NCI-H526 (cell line): ENCODE measurements at places on chromosomes 16 and 17.

GRCh38 chr17:72452286-72453173, 331.7 kb downstream of the SOX9 start:
- DNase-seq = no peak

DNA sequence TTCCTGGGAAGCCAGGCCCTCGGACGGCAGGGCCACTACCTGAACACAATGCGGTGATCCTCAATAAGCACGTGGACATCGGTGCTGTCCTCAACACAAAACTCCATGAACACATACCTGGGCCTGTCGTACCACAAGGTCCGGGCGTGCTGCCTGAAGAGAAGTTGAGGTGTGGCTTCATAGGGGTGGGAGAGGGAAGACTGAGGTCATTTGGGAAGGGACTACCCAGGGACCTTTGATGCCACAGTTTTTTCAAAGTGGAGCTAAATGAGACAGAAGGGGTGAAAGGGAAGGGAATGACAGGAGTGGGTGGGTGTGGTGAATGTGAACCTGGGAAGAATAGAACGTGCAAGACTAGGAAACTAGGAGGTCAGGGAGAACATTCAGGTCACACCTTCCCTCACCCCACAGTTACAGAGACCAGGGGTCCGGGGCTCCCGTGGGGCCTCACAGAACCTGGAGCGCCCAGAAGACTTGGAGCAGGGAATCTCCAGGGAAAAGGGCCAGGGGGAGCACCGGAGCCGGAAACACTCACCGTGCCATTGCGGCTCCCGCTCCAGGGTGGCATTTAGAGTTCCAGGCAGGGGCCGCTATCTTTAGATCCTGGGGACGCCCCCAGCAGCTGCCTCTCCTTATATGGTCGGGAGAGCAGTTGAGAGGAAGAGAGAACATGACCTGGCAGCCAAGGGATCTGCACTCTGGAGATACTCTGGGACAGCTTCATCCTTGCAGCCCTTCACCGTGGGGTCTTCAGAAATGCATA, at the start of gene PTGES3L:
Gene PTGES3L, minus strand, starts transcription at position 570 of the 763 bp plus-strand sequence. Its CDS starts 27 bp downstream, at position 543.
- DNase-seq = peak; percentile 66

GRCh38 chr17:3027786-3028532, 35.4 kb downstream of the OR1D5 start:
- DNase-seq = no peak

GRCh38 chr17:80831491-80831890, 160.2 kb upstream of the CHMP6 start:
- DNase-seq = no peak

DNA sequence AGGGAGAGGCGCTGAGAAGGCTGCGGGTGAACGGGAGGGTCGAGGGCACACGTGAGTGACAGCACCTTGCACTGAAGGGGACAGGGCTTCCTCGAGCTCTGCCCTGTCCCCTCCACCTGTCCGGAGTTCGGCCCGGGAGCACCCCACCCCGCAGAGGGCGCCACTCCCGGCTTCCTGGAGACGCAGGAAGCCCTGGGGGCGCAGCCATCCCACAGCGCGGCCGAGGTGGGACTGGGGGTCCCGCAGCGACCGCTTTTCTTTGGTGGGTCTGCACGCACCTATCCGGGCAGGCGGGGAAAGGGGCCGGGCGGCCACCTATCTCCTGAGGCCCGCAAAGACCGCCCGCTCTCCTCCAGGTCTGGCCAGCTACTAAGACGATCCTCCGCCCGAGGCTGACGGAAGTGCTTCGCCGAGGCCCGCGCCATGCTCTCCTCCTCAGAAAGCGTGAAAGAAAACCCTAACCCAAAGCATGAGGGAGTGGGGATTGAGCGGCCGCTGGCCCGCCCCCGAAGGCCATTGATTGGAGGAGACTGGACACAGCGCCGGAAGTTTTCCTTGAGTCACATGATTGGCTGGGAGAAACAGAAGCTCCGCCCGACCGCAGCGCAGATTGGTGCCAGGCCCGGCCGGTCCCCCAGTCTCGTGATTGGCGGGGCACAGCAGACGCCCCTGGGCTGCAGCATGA, 34.4 kb downstream of the DDX19A start:
- DNase-seq = peak; percentile 91

DNA sequence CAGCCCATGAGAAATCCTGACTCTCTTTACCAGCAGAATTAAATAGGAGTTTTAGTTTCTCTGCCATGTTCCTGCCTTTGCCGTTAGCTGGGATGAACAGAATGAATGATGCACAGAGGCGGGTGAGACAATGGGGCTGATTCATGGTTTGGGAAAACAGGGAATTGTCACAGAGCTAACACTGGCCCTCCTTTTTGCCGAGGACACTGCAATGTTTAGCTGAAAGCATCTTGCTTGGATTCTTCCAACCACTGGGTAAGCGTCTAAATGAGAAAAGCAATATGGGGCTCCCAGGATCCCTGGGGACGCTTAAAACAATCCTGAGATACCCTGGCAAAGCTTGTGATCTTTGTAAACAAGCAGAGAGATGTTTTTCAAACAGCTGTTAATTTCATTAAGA, 12.8 kb upstream of the PAFAH1B1 start:
- DNase-seq = no peak

- DNase-seq = no peak
Measured at GRCh38 chr17:11719203-11719602, 120.9 kb downstream of the DNAH9 start.

GRCh38 chr17:64679710-64680216, 17.7 kb upstream of the SMURF2 start:
- DNase-seq = no peak

DNA sequence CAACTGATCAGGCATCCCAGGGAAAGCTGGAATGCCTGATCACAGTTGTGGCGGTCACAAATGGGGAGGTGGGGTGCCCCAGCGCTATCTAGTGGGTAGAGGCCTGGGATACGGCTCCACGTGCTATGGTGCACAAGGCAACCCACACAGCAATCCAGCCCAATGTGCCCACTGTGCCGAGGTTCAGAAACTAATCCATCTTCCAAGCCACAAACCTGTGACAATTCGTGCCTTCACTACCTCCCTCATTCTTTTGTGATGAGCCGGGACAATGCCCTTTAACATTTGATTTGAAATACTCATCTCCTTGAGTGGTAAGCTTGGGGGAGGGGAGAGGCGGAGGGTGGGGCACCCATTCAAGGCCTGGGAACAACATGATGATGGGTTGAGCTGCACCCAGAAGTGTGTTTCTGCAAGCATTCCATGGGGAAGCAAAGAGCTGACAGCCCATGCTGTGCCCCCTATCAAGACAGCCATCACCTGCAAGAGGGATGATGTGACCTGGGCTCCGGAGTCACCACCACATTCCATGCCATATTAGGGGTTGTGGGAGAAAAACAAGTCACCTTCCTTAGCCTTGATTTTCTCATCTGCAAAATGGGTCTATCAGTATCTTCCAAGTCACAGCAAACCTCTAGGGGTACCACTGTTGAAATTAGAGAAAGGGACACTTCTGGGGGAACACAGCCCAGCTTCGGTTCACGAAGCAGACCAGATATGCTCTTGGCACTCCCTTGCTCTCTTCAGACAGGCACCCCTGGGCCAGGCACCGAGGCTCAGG, 3.7 kb downstream of the ELOB start:
- no peak for DNase-seq

DNA sequence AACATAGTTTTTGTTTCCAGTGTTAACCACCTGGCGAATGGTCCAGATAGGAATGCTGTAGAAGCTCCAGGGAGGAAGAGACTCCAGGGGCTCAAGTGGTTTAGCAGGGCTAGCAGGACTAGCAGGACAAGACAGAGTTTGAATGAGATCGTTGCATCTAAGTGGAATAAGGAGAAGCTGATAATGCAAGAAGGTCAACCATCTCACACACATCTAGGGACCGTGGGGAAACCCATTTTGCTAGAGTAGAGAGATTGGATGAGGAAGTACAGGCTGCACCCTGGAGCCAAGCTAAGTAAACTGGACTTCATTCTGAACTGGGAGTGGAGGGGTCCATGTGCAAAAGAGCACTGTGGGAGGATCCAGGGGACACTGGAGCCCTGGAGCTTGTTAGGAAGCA, 86.1 kb upstream of the HSBP1 start:
- DNase-seq = no peak

- DNase-seq = no peak
Measured at GRCh38 chr16:72639494-72639893, 408.4 kb downstream of the ZFHX3 start.

DNA sequence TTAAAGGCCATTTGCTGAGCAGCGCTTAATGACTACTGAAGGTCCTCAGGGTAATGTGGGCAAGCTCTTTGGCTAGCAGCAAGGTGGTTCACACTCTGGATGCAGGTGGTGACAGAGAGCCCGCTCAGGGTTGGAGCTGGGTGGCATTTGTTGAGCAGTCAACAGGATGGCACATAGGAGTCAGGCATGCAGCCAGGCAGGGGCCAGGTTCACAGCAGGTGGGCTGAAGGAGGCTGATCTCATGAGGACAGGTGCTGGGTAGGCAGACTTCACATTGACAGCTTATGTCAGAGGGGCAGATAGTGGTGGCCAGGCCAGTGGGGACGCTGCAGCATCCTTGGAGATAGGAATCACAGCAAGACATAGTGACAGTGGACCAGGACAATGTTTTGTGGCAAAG, 4.5 kb downstream of the KRTAP3-1 start:
- DNase-seq = no peak

GRCh38 chr17:41402161-41402560, 4.8 kb upstream of the KRT31 start:
- no peak for DNase-seq

GRCh38 chr16:25063865-25064264, 47.7 kb upstream of the LCMT1 start:
- no peak for DNase-seq

- DNase-seq = no peak
Measured at GRCh38 chr16:17177242-17177958, 293.4 kb downstream of the XYLT1 start.
